NCI-H187 (cell line): ENCODE measurements at places on chromosomes 7 and 10.

GRCh38 chr10:30488316-30488715 is 54.3 kb downstream of the MAP3K8 start:
- no peak for DNase-seq

- DNase-seq: no peak
Measured at GRCh38 chr7:138785587-138786437, 12.0 kb upstream of the TMEM213 start.

DNA sequence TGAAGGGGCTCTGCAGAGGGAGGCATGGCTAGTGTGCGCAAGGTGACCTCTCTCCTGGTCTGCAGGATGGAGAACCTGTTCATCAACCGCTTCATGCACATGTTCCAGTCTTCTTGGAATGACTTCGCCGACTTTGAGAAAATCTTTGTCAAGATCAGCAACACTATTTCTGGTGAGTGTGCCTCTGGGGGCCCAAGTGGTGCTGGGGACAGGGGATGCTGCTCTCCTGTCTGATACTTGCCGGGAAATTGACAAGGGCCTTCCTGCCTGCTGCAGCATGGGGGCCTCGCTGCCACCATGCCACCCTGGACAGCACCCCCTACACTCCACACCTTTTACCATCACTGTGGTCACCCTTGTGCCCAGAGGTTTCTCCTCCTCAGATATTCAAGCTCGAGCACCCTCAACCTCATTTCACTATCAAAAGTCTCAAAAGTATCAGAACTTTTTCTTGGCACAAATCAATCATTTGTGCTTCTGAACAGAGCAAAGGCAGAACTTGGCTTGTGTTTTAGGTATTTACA is 50.0 kb downstream of the ALOX5 start:
- DNase-seq: no peak

DNA sequence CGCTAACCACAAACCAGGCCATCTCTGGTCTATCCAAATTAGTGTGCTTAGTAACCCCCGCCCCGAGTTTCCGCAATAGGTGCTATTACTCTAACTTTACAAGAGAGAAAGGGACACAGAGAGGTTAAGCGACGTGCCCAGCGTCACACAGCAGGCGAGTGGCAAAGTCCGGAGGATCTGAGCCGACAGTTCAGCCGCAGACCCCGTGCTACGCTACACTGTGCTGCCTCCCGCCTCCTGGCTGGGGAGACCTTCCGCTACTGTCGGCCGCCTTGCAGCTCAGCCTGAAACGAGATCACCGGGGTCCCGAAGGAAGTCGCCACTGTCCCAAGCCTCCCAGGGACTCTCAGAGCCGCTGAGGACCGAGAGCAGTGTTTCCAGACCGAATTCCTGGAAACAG is 799 bp downstream of the INTS1 start:
- DNase-seq: no peak

DNA sequence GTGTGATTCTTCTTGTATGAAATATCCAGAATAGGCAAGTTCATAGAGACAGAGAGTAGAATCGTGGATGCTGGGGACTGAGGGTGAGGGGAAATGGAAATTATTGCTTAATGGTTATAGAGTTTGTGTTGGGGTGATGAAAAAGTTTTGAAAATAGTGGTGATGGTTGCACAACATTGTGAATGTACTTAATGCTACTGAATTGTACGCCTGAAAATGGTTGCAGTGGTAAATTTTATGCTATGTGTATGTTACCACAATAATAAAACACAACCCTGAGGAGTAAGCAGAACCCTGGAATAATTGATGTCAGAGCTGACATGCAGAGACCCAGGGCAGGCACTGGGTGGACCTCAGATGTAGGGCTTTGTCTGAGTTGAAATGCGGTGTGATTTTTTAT is 57.6 kb downstream of the TACR2 start:
- DNase-seq: no peak

GRCh38 chr7:86647385-86648094 is 3.8 kb downstream of the GRM3 start:
- no peak for DNase-seq

- DNase-seq: no peak
Measured at GRCh38 chr7:93046641-93047040, 71.1 kb downstream of the SAMD9 start.

- DNase-seq: no peak
Measured at GRCh38 chr10:124754227-124754626, 10.0 kb upstream of the FAM53B start.

GRCh38 chr7:8125680-8126444 is 136.1 kb downstream of the ICA1 start:
- DNase-seq: no peak

DNA sequence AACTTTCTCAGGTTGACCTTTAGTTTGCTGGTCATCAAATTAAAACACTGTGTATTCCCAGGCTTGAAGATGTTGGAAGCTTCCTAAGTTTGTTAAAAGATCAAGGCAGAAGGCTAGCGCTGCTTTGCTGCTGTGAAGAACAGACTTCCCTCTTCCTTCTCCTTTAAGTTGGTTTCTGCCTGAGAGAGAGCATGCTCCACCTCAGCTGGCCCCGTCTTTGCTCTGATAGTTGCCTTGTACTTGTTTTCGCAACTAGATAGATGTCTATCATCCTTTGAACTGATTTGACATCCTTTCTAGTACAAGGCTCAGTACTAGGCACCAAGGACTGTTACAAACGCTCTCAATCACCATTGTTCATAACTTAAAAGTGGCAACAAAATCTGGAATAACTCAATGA is 177.8 kb upstream of the MKLN1 start:
- no peak for DNase-seq

DNA sequence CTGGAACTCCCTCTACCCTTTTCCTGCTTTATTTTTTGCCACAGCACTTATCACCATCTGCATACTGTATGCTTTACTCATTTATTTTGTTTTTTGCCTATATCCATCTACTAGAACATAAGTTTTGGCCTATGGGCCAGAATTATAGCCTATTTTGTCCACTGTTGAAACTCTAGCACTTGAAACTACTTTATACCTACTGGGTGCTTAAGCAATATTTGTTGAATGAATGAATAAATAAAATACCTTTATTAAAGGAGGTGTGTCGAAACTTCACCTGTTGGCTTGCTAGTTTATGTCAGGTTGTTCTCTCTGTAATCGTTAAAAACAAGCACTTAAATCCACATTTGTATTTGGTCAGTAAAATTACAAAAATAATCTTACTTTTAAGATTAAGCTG is 53.3 kb downstream of the MTERF1 start:
- DNase-seq: no peak

DNA sequence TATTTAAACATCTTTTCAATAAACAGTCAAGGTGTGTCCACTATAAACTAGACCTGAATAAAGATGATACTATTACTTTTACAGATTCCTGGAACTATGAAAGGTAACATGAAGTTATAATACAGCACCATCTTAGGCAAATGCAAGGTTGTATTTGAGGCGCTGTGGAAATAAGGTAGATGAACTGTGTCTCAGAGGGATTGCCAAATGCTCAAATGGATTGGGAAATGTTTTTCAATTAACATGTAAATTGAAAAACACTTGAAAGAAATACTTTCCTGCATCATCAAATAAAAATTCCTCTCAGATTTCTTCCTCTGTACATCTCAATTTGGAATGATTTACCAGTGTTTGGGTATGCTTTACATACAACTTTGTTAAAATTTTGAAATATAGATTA is 139.4 kb downstream of the DKK1 start:
- no peak for DNase-seq

DNA sequence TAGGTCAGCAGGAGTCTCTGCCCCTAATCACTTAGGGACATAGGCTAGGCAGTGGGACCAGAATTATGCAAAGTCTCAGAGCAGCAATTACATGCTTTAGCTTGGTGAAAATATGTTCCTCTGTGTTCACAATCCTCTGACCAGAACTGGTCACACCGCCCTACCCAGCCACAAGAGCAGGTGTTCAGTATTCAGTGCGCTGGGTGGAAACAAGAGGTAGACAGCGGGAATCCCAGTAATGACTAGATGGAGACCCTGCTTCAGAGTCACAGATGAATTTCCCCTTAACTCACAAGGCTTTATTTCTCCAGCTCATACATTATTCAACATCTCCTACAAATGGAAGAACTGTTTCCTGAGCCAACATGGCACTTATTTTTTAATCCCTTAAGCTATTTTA is 763.7 kb upstream of the POM121L12 start:
- no peak for DNase-seq
